ENCODE measurements at places on chromosomes 2 and 18.

DNA sequence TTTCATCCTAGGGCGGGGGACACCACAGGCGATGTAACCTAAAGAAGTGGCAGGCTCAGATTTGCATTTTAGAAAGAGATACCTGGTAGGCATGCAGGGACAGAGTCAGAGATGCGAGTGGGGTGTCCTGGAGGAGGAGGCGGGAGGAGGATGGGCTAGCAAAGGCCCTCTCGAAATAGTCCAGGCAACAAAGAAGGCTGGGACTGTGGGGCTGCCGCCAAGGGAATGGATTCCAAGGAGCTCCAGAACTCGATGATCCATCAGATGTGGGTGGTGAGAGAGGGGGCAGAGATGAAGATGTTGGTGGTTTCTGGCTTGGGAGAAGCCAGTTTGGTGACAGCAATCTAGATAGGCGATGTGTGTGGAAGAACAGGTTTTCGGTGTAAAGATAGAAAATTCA, 12.5 kb upstream of the INPP5D start:
- DNase-seq, result no peak

- no peak for DNase-seq
Measured at GRCh38 chr2:106012001-106012590, 182.0 kb downstream of the UXS1 start.

DNA sequence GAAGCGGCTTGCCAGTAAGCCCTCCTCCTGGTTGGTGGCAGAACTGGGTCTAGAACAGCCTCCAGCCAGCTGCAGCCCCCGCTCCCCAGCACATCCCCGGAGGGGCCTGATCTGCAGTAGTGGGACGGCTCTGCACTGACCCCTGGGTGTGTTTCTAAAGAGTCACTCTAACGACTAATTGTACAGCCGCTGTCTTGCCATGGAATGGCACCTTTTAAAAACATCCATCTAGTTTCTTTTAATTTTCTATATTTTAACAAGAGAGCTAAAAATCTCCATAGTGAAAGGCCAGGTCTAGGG, 82.0 kb downstream of the MTCL1 start:
- no peak for DNase-seq

DNA sequence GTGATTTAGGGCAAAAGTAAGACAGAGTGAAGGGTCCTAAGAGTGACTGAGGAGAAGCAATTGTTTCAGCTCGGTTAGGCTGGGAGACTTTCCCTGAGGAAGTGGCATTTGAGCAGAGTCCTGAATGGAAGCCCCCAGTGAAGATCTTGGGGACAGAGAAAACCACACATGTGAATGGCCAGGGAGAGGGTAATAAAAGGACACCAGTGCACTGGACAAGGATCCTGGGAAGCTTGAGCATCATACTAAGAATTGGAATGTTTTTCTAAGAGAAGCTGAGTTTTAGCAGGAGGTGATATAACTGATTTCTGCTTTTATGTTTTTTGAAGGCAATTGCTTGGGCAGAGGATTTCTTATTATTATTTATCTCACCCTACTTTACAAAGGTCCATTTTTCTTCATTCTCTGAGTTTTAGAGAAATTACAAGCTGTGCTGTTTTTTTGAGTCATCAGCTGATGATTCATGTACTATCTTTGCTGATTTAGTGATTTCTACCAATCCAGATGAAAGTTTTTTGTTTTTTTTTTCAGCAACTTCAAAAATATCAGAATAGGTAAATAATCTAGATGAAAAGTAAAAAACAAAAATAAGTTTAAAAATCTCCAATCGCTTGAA, 43.5 kb downstream of the MFSD6 start:
- no peak for DNase-seq

- no peak for DNase-seq
Measured at GRCh38 chr18:25001803-25002202, 350.2 kb downstream of the ZNF521 start.

DNA sequence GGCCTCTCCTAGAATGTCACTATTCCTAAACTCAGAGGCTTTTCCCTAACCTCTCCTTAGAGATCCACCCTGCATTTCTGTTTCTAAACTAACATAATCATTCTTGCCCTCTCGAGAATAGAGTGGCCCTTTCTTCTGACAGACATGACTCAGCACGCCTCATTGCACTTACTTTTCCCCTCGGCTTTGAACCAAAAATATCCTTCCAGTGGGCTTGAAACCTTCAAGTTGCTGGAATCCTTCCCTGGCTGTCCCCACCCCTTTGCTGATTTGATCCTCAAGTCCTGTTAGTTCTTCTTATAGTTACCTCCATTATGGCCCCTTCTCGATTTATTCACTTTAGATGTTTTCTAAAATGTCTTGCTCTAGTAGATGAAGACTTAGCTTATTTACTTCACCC, 158.0 kb downstream of the LTBP1 start:
- DNase-seq, result no peak

DNA sequence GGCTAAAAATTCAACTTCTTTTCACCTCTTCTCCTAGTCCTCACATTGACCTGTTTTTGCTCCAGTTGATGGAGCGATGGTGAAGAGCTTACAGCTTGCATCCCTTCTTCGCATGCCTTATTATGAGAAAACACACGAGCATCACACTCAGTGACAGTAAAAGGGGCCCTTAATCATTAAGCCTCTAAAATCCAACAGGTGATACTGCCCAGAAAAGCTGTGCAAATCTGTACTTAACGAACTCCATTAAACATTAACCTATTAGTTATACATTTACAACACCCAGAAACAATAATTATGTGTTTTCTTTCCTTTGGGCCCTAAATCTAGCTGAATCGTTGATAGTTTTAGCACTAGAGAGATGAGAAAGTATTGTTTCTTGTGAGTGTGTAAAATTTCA, 54.8 kb downstream of the LAMA1 start:
- DNase-seq, result no peak

- no peak for DNase-seq
Measured at GRCh38 chr18:76602191-76602590, 107.1 kb upstream of the ZNF516 start.

DNA sequence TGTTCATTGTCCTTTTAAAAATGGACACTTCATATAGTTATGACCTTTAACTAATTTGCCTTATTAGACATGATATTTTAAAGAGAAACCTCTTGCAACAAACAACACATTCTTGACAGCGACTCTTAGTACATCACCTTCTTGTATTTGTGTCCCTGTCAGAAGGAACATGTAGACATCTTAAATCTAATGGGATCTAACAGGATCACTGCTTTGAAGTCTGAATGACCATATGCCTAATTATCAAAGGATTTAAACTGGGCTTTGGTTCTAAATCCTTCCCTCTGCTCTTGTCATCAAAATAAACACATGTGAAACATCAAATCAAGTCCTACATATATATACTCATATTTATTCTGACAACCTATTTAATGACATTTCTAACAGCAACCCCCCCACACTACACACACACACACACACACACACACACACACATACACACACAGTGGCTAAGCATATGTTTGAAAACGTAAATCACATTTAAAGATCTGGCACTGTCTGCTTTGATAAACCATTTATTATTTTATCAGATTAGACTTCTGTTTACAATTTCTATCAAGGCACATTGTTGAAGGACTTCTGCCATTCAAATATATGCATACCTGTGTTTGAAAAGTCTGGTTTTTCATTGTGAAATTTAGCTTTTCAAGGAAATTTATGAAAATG, 4.2 kb downstream of the GALNT13 start:
- no peak for DNase-seq

DNA sequence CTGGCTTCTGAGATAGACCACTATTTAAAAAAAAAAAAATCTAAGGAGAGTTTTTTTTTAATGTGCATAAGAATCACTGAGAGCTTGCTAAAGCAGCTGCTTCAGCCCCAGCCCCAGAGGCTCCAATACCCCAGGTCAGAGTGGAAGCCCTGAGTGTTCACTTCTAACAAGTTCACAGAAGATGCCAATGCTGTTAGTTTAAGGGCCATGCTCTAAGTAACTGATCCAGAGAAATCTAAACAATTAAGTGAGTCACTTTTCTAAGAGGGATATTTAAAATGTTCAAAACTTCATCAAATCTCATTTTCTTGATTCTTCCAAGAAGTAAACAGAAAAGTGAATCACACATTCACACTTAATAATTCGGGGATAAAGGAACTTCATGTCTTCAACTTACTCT, 126.4 kb upstream of the CD226 start:
- no peak for DNase-seq

GRCh38 chr2:239035361-239035814, 187.5 kb downstream of the TWIST2 start:
- DNase-seq, result peak; percentile 19

- no peak for DNase-seq
Measured at GRCh38 chr2:240288087-240288521, 147.4 kb upstream of the GPC1 start.

DNA sequence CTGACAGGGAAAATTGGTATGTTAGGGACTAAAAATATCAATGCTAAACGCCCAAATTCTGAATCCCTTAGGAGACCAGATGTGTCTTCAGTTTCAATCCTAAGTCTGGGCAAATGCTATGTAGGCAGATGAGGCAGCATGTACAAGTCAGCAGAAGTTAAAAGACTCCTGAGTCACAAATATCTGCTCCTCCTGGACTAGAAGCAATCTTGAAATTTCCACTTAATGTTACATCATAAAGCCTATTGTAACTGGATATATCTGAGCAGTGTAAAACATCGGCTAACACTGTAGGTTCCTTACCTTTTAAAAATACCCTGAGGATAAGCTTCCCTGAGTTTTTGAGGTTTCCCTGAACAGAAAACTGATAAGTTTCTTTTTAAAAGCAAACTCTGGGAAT, 1087.6 kb upstream of the PIK3C3 start:
- no peak for DNase-seq
